Glutamatergic neuron (in vitro differentiated cells): ENCODE measurements at places on chromosomes 13 and 19. TPM values are rescaled to one million over a fixed set of nuclear protein-coding genes. Genes with fewer than 3 reads are reported as not detected.

Gene ZNF296
- 6.3 TPM for total RNA-seq

Gene ONECUT3
- total RNA-seq = 15.4 TPM

Gene MRI1
- 21.9 TPM for total RNA-seq

Gene TLE6
- total RNA-seq = not detected

Gene CBY2
- not detected for total RNA-seq

Gene GNG8
- total RNA-seq = 54.6 TPM

Gene SHISA7
- 3.2 TPM for total RNA-seq

Gene SCGB2B2
- 1.2 TPM for total RNA-seq

Gene LRRC4B
- 28.5 TPM for total RNA-seq
